ENCODE measurements at places on chromosomes 2 and 18.

- DNase-seq: no peak
Measured at GRCh38 chr2:23323198-23323916, 61.6 kb upstream of the KLHL29 start.

DNA sequence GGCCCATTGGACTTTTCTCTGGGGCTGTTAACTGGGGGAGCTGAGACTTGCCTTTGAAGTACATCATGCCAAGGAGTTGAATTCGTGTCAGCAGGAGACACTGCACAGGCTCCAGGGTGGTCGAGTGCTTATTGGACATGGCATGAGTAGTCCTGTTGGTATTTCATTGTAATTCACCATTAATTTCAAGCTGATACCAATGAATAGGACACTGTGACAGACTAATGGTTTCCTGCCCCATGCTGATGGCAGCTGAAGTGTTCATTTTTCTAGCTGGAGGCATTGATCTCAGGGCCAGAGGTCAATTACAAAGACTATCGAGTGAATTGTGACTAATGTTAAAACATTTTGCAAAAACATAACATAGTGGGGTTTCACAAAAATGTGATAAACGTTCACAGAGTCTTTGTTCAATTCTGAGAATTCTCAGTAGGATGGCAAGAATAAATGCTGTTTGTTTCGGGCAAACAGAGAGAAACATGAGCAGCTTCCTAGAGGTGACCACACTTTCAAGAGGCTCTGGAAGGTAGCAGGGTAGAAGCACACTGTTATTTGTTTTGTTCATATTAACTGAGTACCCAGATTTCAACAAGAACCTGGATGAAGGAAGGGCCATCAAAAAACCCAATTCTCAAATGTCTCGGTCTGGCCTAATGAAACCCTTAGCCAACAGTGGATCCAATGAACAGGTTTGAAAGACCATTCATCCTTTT is 90.6 kb upstream of the ARL4C start:
- DNase-seq: no peak

GRCh38 chr2:194674043-194674442 is 983.0 kb upstream of the SLC39A10 start:
- no peak for DNase-seq

DNA sequence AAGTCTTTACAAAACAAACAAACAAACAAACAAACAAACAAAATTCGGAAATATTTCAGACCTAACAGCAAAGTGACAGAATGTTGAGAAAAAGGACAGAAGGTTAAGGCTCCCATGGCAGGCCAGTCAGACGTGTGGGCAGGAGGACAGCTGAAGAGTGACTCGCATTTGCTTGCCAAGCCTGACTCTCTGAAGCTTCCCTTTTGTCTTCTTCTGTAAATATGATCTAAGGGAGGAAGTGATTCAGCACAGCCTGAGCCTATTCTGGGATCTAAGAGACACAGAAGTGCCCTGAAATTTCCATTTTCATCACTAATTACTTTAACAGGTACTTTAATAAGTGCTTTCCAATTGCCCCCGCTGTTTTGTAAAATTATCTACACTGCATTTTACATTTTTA is 134.0 kb upstream of the LYPD1 start:
- no peak for DNase-seq

- DNase-seq: no peak
Measured at GRCh38 chr2:44524347-44524926, 162.7 kb downstream of the CAMKMT start.

- no peak for DNase-seq
Measured at GRCh38 chr18:21897811-21898210, 157.2 kb downstream of the MIB1 start.

DNA sequence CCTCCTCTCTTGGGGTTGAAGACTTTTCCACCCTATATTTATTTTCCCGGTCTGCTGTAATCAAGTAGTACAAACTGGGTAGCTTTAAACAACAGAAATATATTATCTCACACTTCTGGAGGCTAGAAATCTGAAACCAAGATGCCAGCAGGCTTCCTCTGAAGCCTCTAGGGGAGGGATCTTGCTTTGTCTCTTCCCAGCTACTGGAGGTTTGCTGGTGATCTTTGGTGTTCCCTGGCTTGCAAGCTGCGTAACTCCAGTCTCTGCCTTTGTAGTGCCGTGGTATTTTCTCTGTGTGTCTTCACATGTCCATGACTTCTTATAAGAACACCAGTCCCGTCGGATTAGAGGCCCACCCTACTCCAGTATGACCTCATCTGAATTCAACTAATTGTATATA is 44.4 kb downstream of the MYO3B start:
- no peak for DNase-seq

DNA sequence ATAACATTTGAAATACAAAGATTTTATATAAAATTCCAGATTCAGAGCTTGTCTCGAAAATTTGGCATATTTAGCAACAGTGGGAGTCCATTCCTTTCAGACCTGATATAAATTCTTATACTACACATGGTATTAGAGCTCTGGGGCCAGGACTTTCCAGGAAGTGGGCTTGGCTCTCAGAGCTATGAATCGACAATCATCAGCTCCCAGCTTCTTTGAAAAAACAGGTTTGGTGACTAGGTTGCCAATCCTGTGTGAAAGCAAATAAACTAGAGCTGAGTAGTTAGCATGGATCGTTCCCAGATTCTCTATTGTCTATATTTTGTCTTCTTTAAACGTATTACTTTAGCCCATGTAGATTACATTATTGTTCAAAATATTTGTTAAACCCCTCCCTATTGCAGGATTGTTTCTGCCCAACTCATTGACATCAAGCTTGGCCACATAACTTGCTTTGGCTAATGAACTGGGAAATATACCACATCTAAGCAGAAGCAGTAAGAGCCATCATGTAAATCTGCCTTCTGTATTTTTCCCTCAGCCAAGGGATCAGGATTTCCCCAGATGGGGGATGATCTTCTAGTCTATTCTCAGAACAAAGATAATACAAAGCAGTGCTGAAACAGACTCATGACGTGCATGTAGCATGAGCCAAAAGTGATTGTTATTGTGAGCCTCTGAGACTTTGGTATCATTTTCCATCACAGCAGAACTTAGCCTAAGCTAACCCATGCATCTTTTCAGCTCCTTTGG is 105.4 kb downstream of the KCNH7 start:
- no peak for DNase-seq
